ENCODE measurements at places on chromosomes 2 and 18.

DNA sequence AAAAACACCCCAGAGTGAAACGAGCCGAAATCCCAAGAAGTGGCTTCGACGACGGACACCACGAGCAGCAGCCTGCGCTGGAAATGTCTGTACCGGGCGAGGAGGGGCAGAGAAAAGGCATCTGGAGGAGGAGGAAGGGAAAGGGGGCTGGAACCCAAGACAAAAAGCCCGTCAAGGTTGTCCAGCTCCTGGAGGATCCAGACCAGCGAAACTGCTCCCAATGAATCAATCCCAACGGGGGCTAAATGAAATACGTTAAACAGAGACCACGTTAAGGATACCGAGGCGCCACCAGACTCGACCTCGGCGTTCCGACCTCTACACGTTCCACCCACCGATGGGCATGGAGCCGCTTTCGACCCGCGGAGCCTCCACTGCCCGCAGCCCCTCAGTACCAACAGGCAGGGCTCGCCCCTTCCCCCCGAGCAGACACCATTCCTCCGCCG, 400 bp downstream of the CCDC88A start:
- DNase-seq = peak; percentile 39

GRCh38 chr2:73253901-73254300, 19.8 kb downstream of the CCT7 start:
- DNase-seq = no peak

DNA sequence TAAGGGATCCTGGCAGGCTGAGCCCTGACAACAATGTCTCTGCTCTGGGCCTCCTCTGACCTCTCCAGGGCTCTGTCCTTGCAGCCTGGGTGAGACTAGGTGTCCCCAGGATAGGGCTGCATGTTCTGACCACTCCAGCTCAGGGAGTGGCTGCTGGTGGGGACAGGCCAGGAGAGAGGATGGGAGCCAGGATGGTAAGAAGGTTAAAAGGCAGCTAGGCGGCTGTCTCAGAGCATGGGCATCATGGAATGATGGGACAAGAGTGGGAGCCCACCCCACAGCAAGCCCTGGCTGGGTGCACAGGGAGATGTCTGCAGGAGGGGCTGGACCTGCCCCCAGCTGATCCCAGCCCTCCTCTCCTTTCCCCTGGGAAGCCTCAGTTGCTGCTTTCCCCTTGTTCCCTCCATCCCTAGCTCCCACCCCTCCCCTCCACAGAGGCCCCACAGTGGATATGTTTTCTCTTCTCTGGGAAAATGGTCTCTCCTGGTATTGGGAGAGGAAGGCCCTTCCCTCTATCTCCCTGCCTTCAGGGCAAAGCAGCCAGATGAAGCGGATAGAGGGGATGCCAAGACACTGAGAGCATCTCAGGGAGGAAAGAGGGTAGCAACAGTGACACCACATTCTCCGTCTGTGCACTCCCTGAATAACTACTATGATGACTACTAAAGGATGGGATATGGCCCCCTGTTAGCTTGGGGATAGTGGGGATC, 334.3 kb downstream of the DYSF start:
- DNase-seq = no peak

DNA sequence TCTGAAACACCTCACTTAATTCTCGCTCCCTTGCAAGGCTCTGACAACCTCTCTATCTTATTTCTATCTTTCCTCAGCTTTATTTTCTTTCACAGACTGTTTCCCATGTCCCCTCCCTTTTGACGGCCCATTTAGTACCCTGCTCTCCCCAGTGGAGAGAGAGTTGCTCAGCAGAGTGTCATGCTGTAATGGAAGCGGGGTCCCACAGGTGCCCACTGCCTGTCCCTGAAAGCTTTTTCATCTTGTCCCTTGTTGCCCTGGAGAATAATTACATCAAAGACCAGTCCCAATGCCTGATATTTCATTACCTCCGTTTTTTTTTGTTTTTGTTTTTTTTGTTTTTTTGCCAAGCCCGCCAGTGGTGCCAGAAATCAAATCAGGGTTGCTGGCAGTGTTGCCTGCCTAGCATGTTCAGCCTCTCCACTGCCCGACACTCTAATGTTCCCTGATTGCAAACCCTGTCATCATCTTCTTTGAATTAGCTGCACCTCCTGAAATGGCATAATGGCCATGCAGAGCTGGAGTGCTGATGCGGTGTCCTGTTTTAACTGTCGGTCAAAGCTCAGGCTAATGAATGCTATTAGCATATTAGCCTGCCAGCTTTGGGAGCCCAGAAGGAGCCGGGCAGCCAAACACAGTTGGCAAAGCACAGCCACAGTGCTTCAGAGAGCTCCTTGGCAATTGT, 71.2 kb upstream of the CAVIN2 start:
- DNase-seq = no peak

GRCh38 chr2:42834161-42834560, 41.8 kb upstream of the HAAO start:
- DNase-seq = no peak

GRCh38 chr2:187299122-187299906, 148.7 kb downstream of the CALCRL start:
- DNase-seq = peak; percentile 24

GRCh38 chr2:205056151-205056561, 510.9 kb downstream of the PARD3B start:
- peak; percentile 61 for DNase-seq

GRCh38 chr2:43531251-43531650, 64.6 kb downstream of the THADA start:
- no peak for DNase-seq

GRCh38 chr2:69628325-69629021, 15.1 kb downstream of the AAK1 start:
- DNase-seq = no peak

DNA sequence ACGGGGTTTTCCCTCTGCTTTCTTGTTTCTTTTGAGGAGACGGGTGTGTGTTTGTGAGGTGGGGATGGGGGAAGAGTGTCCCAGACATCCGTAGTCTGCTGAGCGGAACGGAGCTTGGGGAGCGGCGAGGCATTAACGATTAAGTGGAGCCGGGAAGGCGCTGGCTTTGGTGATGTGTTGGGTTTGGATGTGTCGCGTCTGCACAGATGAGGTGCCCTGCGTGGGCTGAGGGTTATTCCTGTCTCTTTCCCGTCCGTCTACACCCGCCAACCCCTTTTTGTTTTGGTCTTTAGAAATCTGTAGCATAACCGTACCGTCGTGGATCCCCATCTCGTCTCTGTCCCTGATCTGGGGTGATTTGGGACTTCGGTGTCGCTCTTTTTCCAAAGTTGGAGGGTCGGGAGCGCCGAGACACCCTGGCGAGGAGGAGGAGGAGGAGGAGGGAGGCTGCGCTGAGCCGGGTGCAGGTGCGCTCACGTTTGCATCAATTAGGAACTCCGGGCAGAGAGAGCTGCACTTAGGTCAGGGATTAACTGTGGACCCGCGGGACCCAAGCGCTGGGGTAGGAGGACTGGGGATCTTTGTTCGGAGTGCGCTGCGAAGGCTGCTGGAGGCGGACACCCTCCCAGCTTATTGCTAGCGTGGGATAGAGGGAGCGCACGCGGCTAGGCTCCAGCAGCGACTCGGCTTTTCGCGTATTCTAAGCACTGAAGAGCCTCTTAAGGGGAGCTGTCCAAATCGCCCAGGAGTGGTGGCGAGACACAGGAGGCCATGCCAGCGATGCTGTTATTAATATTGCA, 720.3 kb downstream of the DPP10 start:
- no peak for DNase-seq

DNA sequence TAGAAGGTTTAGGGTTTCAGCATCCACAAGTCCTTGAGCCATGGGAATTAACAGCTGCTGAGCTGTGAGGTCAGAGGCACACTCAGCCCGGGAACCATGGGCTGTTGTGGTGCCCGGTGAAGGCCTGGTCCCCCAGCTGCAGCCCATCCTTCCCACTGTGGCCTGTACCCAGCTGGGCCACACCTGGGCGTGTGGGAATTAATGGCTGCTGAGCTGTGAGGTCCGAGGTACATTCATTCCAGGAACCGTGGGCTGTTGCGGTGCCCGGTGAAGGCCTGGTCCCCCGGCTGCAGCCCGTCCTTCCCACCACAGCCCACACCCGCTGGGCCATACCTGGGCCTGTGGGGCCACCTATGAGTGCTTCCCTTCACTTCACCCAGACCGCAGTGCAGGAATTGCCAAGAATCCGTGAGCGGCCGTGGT, 25.2 kb downstream of the TMEM18 start:
- no peak for DNase-seq

DNA sequence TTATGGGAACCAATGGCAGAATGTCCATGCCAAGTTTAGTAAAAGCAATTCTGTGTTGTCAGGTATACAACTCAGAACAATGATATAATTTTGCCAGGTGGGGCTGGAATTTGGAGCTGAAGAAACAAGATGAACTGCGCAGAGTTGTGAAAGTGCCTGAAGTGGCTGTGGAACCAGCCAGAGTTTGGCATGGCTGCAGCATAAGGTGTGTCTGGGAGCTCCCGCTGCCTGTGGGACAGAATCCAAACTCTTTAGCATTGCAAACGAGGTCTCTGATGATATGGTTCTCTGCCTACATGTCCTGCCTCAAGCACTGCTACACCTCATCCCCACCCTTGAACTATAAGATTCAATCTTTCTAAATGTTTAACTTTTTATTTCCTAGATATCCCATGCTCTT, 909.7 kb downstream of the EPHA4 start:
- DNase-seq = no peak

- DNase-seq = no peak
Measured at GRCh38 chr18:8373486-8373885, 235.8 kb upstream of the RAB12 start.

GRCh38 chr2:104412384-104412783, 441.5 kb upstream of the POU3F3 start:
- DNase-seq = peak; percentile 19

DNA sequence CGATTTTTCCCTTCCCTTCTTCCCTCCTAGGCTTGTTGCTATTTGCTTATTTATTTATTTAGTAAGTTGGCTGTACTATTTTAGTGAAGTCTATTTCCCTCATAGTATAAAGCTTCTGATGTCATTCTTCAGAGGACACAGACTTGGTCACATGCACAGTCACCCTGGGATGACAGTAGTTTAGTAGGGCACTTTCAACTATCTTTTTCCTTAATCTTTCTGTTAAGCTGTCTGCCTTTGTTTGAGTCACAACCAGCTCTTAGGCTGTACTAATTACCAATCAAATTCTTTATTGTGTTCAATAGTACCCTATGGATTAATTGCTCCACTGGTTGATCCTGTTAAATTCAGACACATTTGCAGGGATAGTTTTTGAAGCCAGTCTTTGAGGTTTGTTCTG, 26.9 kb upstream of the RAB31 start:
- DNase-seq = no peak

- no peak for DNase-seq
Measured at GRCh38 chr2:115384399-115384798, 942.0 kb downstream of the DPP10 start.

GRCh38 chr2:68714866-68715265, 19.7 kb upstream of the ARHGAP25 start:
- no peak for DNase-seq

- DNase-seq = no peak
Measured at GRCh38 chr2:3500326-3500899, 18.9 kb downstream of the ADI1 start.

DNA sequence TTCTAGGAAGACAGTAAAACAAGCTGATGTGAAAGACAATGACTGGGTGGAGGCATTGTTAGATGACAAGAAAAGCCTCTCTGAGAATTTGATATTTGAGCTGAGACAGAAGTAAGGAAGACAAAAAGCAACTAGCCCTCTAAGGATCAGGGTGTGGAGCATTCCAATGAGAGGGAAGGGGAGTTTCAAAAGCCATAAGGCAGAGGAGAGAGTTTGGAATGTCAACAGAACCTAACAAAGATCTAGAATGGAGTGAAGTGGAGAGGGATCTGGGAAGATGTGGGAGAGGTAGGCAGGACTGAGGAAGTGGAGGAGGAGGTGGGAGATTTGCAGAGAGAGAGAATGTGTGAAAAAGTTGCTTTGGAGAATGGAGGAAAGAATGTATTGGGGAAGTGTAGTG, 17.3 kb upstream of the ASXL2 start:
- DNase-seq = no peak

GRCh38 chr18:32974421-32975162, 201.8 kb upstream of the KLHL14 start:
- DNase-seq = peak; percentile 6

DNA sequence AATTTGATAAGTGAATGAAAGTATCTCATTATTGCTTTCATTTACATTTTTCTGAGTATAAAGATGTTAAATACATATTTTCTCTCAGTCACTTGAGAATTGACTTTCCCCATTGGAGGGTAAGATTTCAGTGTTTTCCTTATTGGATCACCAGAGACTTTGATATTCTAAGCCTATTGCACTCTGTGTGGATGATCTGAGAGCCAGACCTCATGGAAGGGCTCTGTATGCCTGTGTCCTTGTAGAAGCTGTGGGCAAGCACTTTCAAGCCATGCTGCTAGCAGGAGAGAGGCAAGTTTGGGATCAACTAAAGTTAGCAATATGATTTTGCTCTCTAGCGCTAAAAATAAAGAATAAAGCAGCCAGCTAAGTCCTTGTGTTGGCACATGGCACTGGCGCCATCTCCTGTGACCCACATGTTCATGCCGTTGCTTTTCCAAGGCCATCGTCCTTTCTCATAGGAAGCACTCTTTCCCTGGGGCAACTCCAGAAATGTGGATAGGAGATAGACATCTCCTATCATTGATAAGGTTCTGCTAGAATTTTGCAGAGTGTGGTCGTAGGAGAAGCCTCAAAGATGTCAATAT, 72.6 kb downstream of the AOX1 start:
- DNase-seq = peak; percentile 13

DNA sequence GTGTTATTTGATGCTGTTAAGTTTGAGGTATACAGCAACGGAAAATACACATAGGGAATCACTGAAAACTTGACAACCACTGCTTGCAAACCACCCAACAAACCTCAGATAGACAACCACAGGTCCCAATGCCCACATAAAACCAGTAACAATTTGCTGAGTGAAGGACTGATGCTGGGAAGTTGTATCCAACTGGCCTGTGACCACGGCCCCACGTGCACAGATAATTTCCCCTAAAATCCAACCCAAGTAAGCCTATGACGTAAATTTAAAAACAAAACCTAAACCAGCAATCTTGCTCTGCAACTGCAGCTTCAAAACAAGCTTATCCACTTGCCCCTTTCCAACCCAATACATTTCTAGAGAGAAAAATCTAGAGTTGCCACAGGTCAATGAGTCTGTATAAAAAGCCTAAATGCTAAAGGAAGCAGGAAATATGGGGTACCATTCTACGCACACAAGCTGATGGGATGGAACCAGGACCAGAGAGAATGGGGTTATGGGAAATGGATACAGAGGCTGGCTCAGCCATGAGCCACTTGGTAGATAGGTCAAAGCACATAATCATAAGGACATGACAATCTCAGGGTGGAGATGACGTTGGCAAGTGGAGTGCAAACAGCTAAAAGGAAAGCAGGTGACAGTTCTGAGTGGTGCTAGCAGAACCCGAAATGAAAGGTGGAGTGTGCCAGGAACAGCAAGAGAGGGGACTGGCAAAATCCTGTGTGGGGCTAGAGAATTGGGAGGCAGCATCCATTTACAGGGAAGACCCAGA, 27.8 kb upstream of the CREB1 start:
- no peak for DNase-seq

Data from fibroblast of skin of right quadriceps (primary cell).